ENCODE measurements at places on chromosomes 2 and 18. TPM values are rescaled to one million over a fixed set of nuclear protein-coding genes. Genes with fewer than 3 reads are reported as not detected.

LNPK gene
- 51.5 TPM for total RNA-seq

NTSR2 gene
- not detected for total RNA-seq

GLS gene
- 252 TPM for total RNA-seq

KLHL30 gene
- 59.5 TPM for total RNA-seq

GRB14 gene
- 0.43 TPM for total RNA-seq

COLEC11 gene
- total RNA-seq = not detected

PSMA8 gene
- not detected for total RNA-seq

DNA sequence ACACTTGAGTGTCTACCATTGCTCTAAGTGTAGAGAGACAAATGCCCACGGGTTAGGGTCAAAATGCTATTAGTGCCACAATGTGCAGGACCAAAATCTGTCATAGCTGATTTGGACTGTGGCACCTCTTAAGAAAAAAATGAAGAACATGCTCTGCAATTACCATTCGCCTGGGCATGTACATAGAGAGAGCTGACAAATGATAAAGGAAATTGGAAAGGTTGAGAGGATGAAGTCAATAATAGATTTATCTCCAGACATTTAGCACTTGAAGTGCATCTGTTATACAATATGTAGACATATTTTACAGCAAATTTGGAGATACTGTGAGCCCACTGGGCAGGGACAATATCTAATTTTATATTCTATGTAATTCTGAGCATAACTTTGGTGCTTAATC, 804.4 kb downstream of the SATB2 start:
- DNase-seq = no peak

GRCh38 chr2:43024515-43025011, 201.8 kb downstream of the ZFP36L2 start:
- peak; percentile 60 for DNase-seq

GRCh38 chr18:7447318-7448028, 119.6 kb upstream of the PTPRM start:
- no peak for DNase-seq

DNA sequence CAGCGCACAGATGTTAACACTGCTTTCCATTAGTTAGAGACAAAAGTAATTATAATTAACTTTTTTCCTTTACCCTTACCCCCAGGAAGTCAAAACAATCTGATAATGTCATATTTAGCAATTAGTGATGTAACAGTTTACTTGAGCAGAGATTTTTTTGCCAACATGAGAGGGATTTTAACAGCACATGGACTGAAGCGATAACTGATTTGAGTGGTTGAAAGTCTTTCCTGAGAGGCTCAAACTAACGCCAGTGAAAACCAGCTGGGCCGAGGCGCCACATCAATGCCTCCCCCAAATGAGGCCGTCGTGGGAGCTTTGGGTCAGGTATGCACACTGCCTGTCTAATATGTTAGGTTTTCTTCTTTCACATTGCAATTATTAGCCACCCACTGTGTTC, 469.9 kb upstream of the SMIM21 start:
- no peak for DNase-seq

DNA sequence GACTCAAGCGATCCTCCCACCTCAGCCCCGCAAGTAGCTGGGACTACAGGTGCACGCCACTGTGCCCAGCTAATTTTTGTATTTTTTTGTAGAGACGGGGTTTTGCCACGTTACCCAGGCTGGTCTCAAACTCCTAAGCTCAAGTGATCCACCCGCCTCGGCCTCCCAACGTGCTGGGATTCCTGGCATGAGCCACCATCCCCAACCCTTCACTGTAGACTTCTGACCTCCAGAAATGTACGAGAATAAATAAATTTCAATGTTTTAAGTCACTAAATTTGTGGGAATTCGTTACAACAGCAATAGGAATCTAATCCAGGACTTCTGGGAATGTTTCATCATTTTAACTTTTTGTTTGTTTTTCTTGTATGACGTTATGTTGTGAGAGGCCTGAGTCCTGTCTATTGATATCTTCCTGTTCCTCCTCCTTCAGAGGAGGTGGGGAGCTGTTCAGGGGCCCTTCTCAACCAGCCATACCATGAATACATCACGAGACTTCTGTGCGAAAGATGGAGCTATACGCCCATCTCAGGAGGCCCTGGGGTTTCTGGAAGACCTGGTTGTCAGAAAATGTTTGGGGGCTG, 40.0 kb downstream of the TEX44 start:
- no peak for DNase-seq

GRCh38 chr2:144796164-144796563, 276.2 kb upstream of the ZEB2 start:
- no peak for DNase-seq

- no peak for DNase-seq
Observed at GRCh38 chr2:189492451-189492850, 51.2 kb downstream of the WDR75 start.

GRCh38 chr18:24910221-24910620, 441.7 kb downstream of the ZNF521 start:
- no peak for DNase-seq

- DNase-seq = peak; percentile 44
Observed at GRCh38 chr2:210315015-210315788, at the start of gene MYL1. Gene MYL1, minus strand, starts transcription at chr2:210315174. Its CDS starts 132 bp downstream, at chr2:210315042.

GRCh38 chr2:230512955-230513748, 97.2 kb downstream of the SP100 start:
- no peak for DNase-seq

GRCh38 chr2:28607730-28608499, 112.1 kb downstream of the PLB1 start:
- peak; percentile 81 for DNase-seq

DNA sequence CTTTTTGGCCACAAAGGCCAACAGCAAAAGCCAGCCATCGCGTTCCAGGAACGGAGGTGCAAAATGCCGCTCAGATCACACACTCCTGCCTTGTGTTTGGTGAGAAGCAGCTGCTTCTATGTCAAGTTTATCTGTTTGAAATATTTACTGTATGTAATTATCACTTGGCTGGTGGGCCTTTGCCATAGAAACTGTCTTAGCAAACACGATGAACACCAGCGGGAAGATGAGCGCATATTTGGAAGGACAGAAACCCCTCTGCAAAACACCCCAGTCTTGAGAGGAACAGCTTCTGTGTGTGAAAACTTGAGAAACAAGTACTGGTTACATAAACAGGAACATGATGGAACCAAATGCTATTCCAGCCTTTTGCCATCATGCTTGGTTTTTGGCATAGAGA, 59.7 kb downstream of the SCG2 start:
- DNase-seq = no peak

DNA sequence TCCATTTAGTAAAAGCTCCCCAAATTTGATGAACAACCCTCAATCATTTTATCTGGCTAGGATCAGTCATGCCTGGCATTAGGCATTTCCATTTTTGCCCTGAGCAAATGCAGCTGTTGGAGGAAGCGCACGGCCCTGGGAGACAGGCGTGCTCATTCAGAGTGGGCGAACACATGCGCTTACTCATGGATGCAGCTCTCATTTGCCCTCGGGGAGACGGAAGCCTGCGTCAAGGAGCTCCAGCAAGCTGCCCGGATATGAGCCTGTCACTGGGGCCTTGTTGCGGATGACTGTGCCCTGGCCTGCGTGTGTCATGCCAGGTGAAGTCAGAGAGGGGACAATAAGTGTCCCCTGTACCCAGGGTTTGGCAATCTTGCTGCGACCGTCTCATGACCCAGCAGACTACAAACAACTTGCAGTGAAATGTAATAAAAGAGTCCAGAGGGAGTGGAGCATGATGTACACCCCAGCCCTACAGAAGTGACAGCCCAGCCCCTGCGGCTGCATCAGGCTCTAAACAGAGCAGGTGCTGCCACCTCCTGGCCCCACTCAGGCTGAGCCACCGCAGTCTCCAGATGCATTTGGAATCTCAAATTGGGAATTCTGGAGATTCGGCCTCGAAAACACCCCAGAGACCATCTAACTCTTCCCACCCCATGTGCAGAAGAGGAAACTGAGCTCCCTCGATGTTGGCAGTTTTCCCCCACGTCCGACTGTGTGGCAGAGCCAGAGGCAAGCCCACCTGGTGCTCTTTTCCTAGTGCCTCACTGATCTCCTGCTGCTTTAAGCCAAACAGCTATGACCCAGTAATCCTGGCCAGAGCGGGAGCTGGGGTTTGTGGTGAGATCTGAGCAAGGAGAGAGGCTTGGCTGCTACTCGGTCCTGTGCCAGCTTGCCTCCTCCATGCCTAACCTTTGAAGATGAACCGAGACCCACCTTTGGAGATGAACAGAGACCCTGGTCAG, 105.0 kb upstream of the ALK start:
- DNase-seq = peak; percentile 75

GRCh38 chr2:1910592-1911246, 166.4 kb upstream of the PXDN start:
- no peak for DNase-seq

- no peak for DNase-seq
Observed at GRCh38 chr2:241834527-241835210, 24.0 kb downstream of the PDCD1 start.

GRCh38 chr2:46144133-46144800, 152.9 kb upstream of the EPAS1 start:
- no peak for DNase-seq

GRCh38 chr18:10099539-10100140, 185.8 kb downstream of the VAPA start:
- DNase-seq = no peak

GRCh38 chr2:216139884-216140283, 30.7 kb downstream of the XRCC5 start:
- DNase-seq = no peak

DNA sequence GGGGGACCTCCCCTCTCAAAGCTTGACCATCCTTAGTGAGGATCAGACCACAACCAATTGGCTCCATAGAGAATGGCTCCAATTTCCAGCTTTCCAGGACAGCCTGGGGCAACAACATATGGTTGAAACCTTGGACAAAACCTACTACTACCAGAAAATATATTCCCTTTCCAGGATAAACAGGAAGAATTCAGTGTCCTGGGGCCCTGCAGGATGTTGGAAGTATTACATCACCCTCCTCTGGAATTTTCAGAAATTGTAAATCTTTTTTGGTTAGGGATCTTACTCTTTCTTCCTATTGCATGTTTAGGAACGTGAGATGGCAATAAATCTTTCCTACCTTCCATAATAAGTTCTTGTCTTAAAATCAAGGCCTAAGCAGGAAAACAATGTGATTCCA, 158.9 kb upstream of the MEIS1 start:
- no peak for DNase-seq

- DNase-seq = no peak
Observed at GRCh38 chr2:170433448-170433847, 255.5 kb downstream of the MYO3B start.

Measured in myocyte (in vitro differentiated cells).